Activated CD8-positive, alpha-beta memory T cell treated with anti-CD3 and anti-CD28 coated beads for 48 hours (primary cell): ENCODE measurements at places on chromosomes 1 and 21.
A peak's percentile ranks its signal among the peaks of the same experiment; 100 is the strongest.

- DNase-seq: no peak
Observed at GRCh38 chr1:42419126-42419821, 36.5 kb downstream of the ZMYND12 start.

- no peak for DNase-seq
Observed at GRCh38 chr1:10555635-10556429, 81.1 kb downstream of the PEX14 start.

- DNase-seq: no peak
Observed at GRCh38 chr1:76508871-76509270, 358.4 kb upstream of the ST6GALNAC5 start.

- DNase-seq: no peak
Observed at GRCh38 chr21:29481641-29482040, 182.9 kb downstream of the BACH1 start.

DNA sequence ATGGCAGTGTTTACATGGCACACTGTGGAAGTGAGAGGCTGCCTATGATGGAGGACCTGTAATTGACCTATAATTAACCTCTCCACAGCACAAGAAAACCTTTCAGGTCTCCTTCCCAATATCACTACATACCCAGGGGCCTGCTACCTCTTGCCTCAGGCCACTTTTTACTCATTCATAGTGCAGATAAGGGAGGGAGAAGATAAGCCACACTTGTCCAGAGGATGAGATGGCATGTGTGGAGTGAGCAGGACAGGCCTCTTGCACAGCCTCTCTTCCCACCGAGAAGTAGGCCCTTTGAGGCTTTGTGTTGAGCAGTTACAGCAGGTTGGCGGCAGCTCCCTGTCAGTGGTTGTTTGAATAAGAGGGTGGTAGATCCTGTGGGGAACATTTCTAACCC, 31.1 kb upstream of the IKBKE start:
- DNase-seq: no peak

- no peak for DNase-seq
Observed at GRCh38 chr1:177786176-177786745, 183.6 kb downstream of the SEC16B start.

GRCh38 chr1:83791821-83792437, 207.0 kb downstream of the TTLL7 start:
- DNase-seq: no peak

DNA sequence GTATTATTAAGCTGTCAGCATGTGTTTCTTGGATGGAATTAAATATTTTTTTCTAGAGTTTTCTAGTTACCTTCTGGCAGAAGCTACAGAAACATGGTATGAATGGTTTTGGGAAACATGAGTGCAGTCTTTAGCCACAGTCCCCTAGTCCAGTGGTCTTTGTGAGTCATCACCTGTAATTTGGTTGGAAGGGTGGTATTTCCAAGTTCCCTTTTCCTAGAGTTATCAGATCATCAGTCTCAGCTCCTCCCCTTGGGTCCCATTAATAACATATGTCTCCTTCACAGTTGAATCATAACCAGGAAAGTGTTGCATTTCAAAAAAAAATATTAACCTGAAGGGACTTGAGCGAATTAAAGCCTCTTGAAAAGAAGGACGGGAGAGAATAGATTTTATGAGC, 27.0 kb downstream of the ELAVL4 start:
- DNase-seq: no peak

DNA sequence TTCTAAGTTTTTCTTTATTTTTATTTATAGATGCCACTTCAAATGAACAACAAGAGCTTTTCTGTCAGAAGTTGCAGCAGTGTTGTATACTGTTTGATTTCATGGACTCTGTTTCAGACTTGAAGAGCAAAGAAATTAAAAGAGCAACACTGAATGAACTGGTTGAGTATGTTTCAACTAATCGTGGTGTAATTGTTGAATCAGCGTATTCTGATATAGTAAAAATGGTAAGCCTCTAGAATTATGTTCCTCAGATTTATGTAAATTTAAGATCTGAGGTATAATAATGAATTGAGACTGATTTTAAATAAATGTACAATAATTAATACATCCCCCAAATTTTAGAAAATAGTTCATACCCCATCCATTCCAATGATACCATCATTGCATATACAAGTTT, 43.9 kb downstream of the PPP2R5A start:
- no peak for DNase-seq

- no peak for DNase-seq
Observed at GRCh38 chr1:54507033-54507870, 40.8 kb upstream of the ACOT11 start.

GRCh38 chr1:68218490-68218889, 13.8 kb downstream of the WLS start:
- DNase-seq: no peak

GRCh38 chr1:9203511-9203982, 31.0 kb upstream of the H6PD start:
- no peak for DNase-seq

GRCh38 chr21:45377866-45378257, 27.1 kb upstream of the COL18A1 start:
- no peak for DNase-seq

- DNase-seq: no peak
Observed at GRCh38 chr1:6111571-6111970, 65.9 kb downstream of the KCNAB2 start.

DNA sequence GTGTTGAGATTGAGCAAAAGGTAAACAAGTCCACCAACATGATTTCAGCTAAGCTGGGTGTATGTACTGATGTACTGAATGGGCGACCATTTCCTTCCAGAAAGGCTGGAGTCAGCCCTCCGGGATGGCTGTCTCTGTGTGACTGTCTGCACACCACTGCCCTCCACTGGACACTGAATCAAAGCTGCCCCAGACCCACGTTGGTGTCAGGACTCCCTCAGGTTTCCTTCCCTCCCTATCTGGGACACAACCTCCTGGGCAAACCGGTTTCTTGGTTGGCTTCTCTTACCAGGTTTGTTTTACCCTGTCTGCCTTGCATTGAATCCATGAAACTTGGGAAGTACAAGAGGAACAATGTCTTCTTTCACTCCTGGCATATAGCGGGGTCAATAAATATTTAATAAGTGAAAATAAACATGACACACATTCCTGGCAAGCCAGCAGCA, 5.3 kb upstream of the SRP9 start:
- no peak for DNase-seq

DNA sequence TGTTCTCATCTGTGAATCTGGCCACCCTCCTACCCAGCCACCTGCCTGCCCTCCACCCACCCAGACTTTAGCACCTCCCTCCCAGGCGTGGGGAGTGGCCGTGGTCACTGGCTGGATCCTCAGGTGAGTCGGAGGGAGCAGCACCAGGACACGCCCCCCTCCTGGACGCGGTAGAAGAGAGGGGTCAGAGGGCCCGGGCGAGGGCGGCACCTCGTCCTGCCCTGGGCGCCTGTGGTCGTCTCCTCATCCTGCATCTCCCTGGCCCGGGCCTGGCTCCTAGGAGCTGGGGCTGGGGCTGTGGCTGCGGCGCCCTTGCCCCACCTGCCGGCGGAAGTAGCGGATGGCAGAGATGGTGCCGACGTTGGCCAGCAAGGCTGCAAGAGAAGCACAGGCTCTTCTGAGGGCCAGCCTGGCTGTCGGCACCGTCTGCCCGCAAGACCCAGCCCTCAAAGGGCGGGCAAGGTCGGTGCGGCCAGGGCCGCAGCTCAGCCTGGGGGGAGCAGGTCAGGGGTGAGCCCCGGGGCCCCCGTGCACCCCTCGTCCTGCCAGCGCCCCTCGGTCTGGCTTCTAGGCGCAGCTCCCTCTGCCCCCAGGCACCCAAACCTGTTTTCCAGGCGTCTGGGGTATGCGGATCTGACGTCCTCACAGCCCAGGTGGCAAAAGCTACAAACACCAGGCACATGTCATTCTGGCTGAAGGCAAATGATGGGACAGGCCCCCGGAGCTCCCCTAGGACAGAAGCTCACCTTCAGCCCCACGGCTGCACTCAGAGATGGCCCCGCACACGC, 5.8 kb downstream of the PERM1 start:
- DNase-seq: peak; percentile 33

GRCh38 chr1:47791879-47792608, 205.1 kb downstream of the TRABD2B start:
- no peak for DNase-seq

GRCh38 chr1:236685917-236686814, at the start of gene ACTN2:
TSS of gene ACTN2 (plus strand) at chr1:236686499. CDS start at chr1:236686674, 175 bp downstream.
- DNase-seq: no peak

DNA sequence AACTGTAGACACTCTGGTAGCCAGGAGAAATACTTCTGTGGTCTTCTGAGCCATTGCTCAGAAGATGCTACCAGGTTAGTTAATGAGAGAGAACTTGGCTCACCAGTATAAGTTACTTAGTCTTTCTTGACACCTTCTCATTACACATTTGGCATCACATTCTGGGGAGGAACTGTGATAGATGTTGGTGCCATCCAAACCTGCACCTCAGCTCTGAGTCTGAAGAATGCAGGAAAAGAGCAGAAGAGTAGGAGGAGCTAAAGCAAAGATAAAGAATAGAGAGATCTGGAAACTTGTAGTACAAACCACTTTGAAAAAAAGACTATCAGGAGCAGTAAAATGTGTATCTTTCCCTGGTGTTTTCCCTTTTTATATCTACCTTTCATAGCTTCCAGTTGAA, 58.9 kb downstream of the RGL1 start:
- DNase-seq: no peak

- DNase-seq: no peak
Observed at GRCh38 chr1:27367160-27367650, 444 bp upstream of the MAP3K6 start.

- DNase-seq: no peak
Observed at GRCh38 chr1:198107091-198107501, 49.7 kb upstream of the NEK7 start.

- DNase-seq: no peak
Observed at GRCh38 chr1:163824490-163824889, 502.7 kb downstream of the NUF2 start.

DNA sequence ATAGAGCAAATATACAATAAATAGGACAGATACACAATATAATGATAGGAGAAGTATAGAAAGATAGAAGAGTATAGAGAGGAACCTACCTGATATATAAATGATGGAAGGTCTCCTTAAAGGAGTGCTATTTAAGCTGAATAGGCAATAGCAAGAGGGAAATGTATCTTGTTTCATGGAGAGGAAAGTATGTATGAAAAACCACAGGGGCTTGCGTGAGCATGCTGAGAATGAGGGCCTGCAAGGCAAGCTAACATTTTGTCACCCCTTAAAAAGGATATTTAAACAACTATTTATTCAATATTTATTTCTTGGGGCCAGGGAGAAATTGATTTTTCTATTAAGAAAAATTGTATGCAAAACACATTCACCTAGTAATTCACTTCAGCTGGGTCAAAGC, 150.9 kb upstream of the ZRANB2 start:
- DNase-seq: no peak

GRCh38 chr1:39639305-39640130, at the start of gene HEYL:
TSS of gene HEYL (minus strand) at chr1:39639643. CDS start at chr1:39639625, 18 bp downstream.
- peak; percentile 54 for DNase-seq

- DNase-seq: no peak
Observed at GRCh38 chr1:31944205-31945089, 6.3 kb upstream of the PTP4A2 start.

- DNase-seq: no peak
Observed at GRCh38 chr1:159188375-159188788, 16.3 kb upstream of the ACKR1 start.
